Natural killer cell (primary cell): ENCODE measurements at places on chromosomes 1 and 21. TPM values are rescaled to one million over a fixed set of nuclear protein-coding genes. Genes with fewer than 3 reads are reported as not detected.

DNA sequence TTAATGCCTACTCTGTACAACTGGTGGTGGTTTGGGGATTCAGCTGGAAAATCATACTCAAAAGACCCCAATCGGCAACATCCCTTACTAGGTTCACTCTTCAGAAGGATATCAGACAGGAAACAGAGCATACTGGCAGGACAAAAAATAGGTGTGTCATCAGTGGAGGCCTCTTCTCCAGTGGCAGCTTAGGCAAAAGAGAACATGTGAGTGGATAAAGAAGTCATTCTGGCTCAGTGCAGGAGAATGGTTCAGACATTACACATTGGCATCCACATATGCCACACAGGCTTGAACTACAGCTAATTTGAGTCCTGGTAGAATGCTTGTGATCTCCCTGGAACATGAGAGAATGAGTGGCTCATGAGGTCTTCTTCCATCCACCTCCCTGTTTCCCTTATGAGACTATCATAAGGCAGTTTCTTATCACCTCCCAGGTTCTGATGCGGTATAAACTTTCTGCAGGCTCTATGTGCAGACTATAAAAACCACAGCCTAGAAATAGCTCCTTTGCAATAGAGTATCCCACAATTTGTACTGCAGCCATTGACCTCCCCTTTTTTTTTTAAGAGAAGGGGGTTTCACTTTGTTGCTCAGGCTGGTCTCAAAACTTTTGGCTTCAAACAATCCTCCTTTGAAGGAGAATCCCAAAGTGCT, 24.7 kb downstream of the VAMP4 start:
- no peak for DNase-seq

DNA sequence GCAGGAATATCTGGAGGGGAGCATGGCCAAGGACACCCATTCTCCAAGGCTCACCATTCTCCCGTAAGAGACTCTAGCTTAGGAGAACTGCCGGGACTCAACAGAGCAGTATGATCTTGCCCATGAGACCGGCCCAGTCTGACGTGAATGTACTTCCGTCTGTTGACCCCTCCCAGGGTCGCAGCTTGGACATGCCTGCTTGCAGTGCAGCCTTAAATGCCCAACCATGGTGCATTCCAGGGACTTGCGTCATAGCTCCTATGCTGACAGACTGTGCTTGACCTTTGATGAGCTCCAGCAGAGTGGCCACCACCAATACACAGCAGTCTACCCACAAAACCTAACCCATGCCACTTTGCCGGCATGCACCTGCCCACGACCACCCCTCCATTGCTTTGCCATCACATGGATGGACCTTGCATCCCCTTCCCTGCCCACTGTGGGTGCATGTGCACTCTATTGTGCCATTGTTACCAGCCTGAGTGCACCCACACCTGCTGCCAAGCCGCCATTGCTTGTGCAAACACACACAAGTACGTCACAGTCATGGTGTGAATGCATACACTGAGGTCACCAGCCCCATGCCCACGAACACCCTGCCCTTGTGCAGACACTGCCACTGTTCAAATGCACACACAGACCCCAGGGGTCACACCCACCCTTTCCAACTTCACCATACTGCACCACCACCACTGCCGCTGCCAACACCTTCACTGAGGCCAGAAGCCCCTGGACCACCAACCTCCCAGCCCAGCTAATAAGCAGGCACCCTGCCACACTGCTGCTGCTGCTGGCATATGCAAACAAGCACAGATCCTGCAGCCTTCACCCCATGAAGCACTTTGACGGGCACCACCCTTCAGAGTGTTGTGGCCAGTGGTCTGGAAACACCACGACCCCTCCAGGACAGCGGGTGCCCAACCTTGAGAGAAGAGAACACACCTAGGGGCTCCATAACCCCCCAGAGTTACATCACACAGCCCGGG, 1141.3 kb downstream of the BRINP3 start:
- DNase-seq = no peak

GRCh38 chr1:61174060-61174795, 91.9 kb downstream of the NFIA start:
- no peak for DNase-seq

Gene CFAP141
- not detected for total RNA-seq

DNA sequence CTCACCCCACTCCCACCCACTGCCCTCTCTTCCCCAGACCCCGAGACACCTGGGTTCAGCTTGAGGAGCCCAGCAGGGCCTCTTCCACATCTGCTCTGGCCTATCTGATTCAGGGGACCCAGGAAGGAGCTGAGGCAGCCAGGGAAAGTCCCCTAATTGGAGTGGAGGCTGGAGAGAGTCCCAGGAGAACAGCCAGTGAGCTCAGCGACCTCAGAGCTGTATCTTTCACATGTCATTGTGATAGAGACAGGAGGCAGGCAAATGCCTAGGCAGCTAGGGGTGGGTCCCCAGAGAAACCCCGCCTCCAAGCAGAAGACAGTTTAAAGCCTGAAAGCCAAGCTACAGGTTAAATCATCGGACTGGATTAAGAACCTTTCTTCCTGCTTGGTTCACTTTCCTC, 122.7 kb downstream of the MATN1 start:
- DNase-seq = no peak
